ENCODE measurements at places on chromosomes 3 and 15. TPM values are rescaled to one million over a fixed set of nuclear protein-coding genes. Genes with fewer than 3 reads are reported as not detected.

CELF6 gene
- total RNA-seq = 0.98 TPM

HCLS1 gene
- total RNA-seq = 383 TPM

VGLL3 gene
- total RNA-seq = not detected

SLC6A11 gene
- total RNA-seq = not detected

RTP1 gene
- total RNA-seq = not detected

PAK2 gene
- total RNA-seq = 97.7 TPM

EPHB3 gene
- 0.10 TPM for total RNA-seq

SHC4 gene
- total RNA-seq = 1.6 TPM

ANAPC13 gene
- 22.9 TPM for total RNA-seq

RASGRP1 gene
- total RNA-seq = 224 TPM

NUP210 gene
- 160 TPM for total RNA-seq

LARP6 gene
- total RNA-seq = not detected

BSN gene
- 0.12 TPM for total RNA-seq

SMCO1 gene
- not detected for total RNA-seq

SV2B gene
- total RNA-seq = 0.02 TPM

CACNA1D gene
- total RNA-seq = 0.41 TPM

CFAP92 gene
- not detected for total RNA-seq

DAG1 gene
- total RNA-seq = 22.4 TPM

SAMMSON gene
- not detected for total RNA-seq

AQP9 gene
- total RNA-seq = not detected

C3orf49 gene
- not detected for total RNA-seq

CPEB1 gene
- not detected for total RNA-seq

TMEM207 gene
- total RNA-seq = not detected

ROBO1 gene
- 0.93 TPM for total RNA-seq

ISLR2 gene
- not detected for total RNA-seq

ARRDC4 gene
- total RNA-seq = 2.2 TPM

ZNF385D gene
- not detected for total RNA-seq

EEF1AKMT4 gene
- 6.5 TPM for total RNA-seq

PARP15 gene
- total RNA-seq = 43.5 TPM

SAXO2 gene
- 0.49 TPM for total RNA-seq

EBLN2 gene
- total RNA-seq = 9.1 TPM

All from T-helper 1 cell treated with Interleukin-12 subunit alpha and Interleukin-12 subunit beta and Interleukin-4 antibody, amounts not matched to agents 30 ng/mL and 1 ng/mL, for 36 hours (primary cell).